ENCODE measurements at places on chromosomes 3 and 15. TPM values are rescaled to one million over a fixed set of nuclear protein-coding genes. Genes with fewer than 3 reads are reported as not detected.

DNA sequence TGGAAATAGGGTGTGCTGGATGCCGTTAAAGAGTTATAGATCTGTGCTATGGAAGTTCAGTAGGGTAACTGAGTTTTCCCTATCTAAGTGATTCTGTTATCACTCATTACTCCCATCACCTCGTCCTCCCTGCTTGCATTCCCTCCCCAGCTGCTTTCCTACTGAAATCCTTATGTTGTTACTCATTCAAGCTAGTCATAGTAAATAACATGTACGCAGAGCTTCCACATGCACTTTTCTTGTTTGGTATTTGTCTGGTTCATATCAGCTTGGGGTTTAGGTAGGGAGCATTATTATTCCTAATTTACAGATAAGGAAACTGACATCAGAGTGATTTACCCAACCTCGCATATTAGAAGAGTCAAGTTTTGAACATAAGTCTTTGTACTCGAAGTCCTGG lies 135.1 kb downstream of the HCN4 start:
- no peak overlapping the region for H3K27ac ChIP-seq
- H3K36me3 ChIP-seq = no peaks in the 10 kb centered on the region
- DNase-seq = no peak

DNA sequence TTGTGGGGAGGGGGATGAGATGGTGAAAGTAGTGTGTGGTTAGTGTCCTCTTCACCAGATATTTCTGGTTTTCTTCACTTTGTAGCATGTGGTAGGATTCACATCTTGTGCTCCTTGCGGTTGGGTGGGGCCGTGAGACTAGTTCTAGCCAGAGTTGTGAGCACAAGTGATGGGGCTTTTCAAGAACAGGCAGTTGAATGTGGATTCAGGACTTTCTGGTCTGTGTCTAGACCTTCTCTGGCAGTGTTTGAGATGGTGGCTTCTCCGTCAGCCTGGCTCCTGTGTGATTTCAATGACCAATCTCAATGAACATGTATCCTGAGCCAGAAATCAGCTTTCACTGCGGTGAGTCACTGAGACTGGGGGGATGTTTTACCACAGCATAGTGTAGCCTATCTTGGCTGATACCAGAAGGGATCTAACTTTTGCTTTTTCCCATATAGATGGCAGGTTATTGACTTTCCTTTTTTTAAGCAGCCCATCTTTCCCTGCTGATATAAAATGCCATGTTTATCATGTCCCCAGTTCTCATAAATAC lies 82.6 kb downstream of the RPLP1 start:
- H3K36me3 ChIP-seq = no peaks in the 10 kb centered on the region
- H3K4me1 ChIP-seq = no peaks in the 10 kb centered on the region
- DNase-seq = no peak
- H3K27me3 ChIP-seq = no peaks in the 10 kb centered on the region

DNA sequence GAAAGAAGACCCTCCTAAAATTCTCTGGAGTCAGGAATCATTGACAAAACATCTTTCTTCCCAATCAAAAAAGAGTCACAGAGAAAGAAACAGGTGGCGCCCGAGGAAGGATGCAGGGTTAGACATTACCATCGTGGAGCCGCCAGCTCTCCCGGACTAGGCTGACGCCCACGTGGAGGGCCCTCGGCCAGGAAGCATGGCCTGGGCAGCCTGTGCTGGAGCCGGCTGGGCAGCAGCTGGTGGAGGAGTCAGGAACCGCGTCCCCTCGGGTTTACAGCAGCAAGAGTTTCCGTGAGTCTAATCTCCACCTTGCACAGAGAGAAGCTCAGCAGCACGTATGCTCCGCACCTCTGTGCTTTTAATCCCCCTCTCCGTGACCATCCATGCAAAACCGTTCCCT lies 533.7 kb upstream of the ATP11B start:
- no peaks in the 10 kb centered on the region for H3K36me3 ChIP-seq
- H3K27ac ChIP-seq = no peak overlapping the region
- no peak for DNase-seq
- no peak overlapping the region for H3K4me3 ChIP-seq
- no peaks in the 10 kb centered on the region for H3K4me1 ChIP-seq

The MGA gene
- 25.8 TPM for total RNA-seq

DNA sequence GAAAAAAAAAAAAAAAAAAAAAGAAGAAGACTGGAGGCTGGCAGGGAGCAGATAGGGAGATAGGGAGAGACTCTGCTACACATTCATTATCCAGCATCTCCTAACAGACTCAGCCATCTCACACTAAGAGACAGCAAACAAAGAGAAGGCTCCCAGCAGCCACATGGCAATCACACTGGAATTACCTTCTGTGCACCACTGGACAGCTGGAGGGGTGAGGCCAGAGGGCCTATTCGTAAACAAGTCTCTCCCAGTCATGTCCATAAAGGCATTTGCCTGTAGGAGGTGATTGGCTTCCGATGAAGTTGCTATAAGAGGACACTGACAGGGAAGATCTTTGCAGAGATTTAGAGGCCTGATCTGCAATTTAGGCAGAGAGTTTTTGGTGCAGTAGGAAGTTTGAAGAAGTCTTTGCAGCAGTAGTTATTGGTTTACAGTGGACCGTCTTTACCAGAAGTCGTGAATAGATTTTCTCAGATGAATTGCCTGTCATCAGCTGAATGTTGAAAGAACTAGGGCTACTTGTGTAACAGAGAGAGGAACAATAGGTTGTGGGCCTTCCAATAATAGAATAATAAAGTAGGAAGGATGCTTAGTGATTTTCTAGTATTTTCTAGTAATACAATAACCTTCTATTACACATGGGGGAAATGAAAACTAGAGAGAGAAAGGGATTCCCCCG lies 89.7 kb downstream of the TP63 start:
- H3K4me1 ChIP-seq = no peaks in the 10 kb centered on the region
- H3K4me3 ChIP-seq = no peak overlapping the region
- H3K27ac ChIP-seq = no peak overlapping the region
- H3K36me3 ChIP-seq = no peaks in the 10 kb centered on the region

- H3K27ac ChIP-seq = no peak overlapping the region
- no peak overlapping the region for H3K4me3 ChIP-seq
- H3K4me1 ChIP-seq = no peaks in the 10 kb centered on the region
- H3K36me3 ChIP-seq = no peaks in the 10 kb centered on the region
- no peak for DNase-seq
- H3K27me3 ChIP-seq = peaks cover 3% of the 10 kb centered on the region
These were observed 3.4 kb upstream of the RFTN1 start for GRCh38 chr3:16516695-16517481.

GRCh38 chr3:141939759-141940158 lies 63.3 kb downstream of the ATP1B3 start:
- H3K27me3 ChIP-seq = no peaks in the 10 kb centered on the region
- H3K4me3 ChIP-seq = no peak overlapping the region
- no peak for DNase-seq
- H3K36me3 ChIP-seq = no peaks in the 10 kb centered on the region
- H3K27ac ChIP-seq = peak overlapping the region; percentile 76
- H3K4me1 ChIP-seq = peaks cover 8% of the 10 kb centered on the region

DNA sequence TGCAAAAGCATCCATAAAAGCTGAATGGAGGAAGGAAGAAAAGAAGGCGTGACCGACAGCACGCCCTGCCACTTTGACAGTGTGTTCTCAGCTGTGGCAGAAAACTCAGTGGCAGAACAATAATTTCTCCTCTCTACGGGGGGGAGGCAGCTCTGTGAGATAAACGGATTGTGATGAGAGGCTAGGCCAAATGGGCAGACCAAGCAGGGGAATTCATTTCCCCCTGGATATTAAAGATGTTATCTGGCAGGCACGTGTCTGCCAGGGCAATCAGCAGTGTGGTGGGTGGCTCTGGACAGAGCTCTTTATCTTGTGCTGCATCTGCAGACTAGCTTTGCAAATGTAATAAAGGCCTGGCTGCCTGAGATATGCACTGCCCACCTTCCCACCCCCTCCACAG lies 1.9 kb upstream of the RMDN3 start:
- no peaks in the 10 kb centered on the region for H3K4me1 ChIP-seq
- no peak for DNase-seq
- H3K27ac ChIP-seq = no peak overlapping the region
- no peak overlapping the region for H3K4me3 ChIP-seq

GRCh38 chr3:186366206-186366605 lies 4.2 kb upstream of the DGKG start:
- H3K4me3 ChIP-seq = no peak overlapping the region
- H3K36me3 ChIP-seq = no peaks in the 10 kb centered on the region
- no peak for DNase-seq
- peaks cover 18% of the 10 kb centered on the region for H3K27me3 ChIP-seq

- no peaks in the 10 kb centered on the region for H3K27me3 ChIP-seq
- H3K4me1 ChIP-seq = no peaks in the 10 kb centered on the region
- no peak overlapping the region for H3K27ac ChIP-seq
- H3K36me3 ChIP-seq = no peaks in the 10 kb centered on the region
These were observed 139.1 kb upstream of the LRIG1 start for GRCh38 chr3:66639809-66640356.

The XIRP1 gene
- not detected for total RNA-seq

- no peaks in the 10 kb centered on the region for H3K4me1 ChIP-seq
- no peak overlapping the region for H3K4me3 ChIP-seq
- DNase-seq = no peak
- no peaks in the 10 kb centered on the region for H3K36me3 ChIP-seq
- H3K27ac ChIP-seq = no peak overlapping the region
- H3K27me3 ChIP-seq = no peaks in the 10 kb centered on the region
These were observed 499.0 kb downstream of the PYDC2 start for GRCh38 chr3:191959876-191960413.

GRCh38 chr3:30750967-30751366 lies 143.5 kb downstream of the GADL1 start:
- H3K4me3 ChIP-seq = no peak overlapping the region
- no peaks in the 10 kb centered on the region for H3K27me3 ChIP-seq
- no peaks in the 10 kb centered on the region for H3K4me1 ChIP-seq
- H3K27ac ChIP-seq = no peak overlapping the region

The IGDCC3 gene
- total RNA-seq = 0.12 TPM

The MYZAP gene
- total RNA-seq = 11.7 TPM

DNA sequence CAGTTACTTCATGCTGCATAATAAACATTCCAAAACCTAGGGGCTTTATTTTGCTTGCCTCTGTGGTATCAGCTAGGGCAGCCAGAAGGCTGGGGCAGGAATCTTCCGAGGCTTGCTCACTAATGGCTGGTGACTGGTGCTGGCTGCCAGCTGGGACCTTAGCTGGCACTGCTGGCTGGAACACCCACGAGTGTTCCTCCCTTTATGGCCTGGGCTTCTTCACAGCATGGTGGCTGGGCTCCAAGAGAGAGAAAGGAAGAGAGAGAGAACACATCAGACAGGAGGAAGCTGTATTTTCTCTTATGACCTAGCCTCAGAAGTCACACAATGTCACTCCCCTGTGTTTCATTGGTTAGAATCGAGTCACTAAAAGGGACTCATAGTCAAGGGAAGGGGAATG lies 23.9 kb upstream of the CDCP1 start:
- no peak overlapping the region for H3K27ac ChIP-seq
- H3K4me3 ChIP-seq = no peak overlapping the region
- DNase-seq = no peak
- no peaks in the 10 kb centered on the region for H3K36me3 ChIP-seq
- H3K27me3 ChIP-seq = no peaks in the 10 kb centered on the region
- peaks cover 9% of the 10 kb centered on the region for H3K4me1 ChIP-seq

The CPN2 gene
- total RNA-seq = 0.15 TPM

DNA sequence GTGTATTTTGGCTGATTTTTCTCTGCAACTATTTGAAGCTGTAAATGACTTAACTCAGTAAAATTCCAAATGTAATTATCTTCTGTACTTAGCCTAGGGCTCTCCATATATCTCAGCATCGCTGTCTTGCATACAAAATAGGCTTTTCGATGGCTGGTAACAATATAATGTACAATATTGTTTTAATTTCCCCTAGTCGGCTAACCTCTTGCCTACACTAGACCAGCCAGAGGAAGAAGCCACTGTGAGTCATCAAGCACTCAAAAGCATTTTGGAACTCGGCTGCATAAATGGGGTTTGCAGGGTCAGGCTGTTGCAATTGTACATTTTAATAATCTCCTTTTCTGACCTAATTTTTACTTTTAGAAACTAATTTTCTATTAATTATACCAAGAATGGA lies 583.8 kb downstream of the FOXP1 start:
- no peak overlapping the region for H3K4me3 ChIP-seq
- DNase-seq = no peak
- H3K27ac ChIP-seq = no peak overlapping the region
- no peaks in the 10 kb centered on the region for H3K36me3 ChIP-seq
- H3K4me1 ChIP-seq = no peaks in the 10 kb centered on the region
- H3K27me3 ChIP-seq = no peaks in the 10 kb centered on the region

DNA sequence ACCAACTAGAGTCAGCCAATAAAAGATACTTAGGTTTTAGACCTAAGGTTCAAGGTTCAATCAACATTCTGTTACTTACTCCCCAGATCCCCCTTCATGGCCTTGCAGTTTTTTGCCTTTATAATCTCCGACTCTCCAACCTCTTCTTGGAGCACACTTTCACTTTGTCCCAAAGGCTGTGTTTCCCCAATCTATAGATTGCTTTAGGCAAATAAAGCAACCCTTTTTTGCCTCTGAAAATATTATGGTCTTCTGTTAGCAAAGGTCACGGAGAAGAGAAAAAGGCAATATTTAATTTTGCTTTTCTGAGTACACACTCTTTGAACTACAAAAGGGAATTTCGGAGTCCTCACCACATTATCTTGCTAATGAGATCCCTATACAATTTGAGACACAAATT lies 268.1 kb downstream of the PLOD2 start:
- H3K4me1 ChIP-seq = no peaks in the 10 kb centered on the region
- no peaks in the 10 kb centered on the region for H3K36me3 ChIP-seq
- no peaks in the 10 kb centered on the region for H3K27me3 ChIP-seq
- H3K27ac ChIP-seq = no peak overlapping the region
- H3K4me3 ChIP-seq = no peak overlapping the region

The KBTBD13 gene
- not detected for total RNA-seq

- no peaks in the 10 kb centered on the region for H3K4me1 ChIP-seq
- H3K27ac ChIP-seq = no peak overlapping the region
- no peak overlapping the region for H3K4me3 ChIP-seq
- H3K36me3 ChIP-seq = no peaks in the 10 kb centered on the region
- H3K27me3 ChIP-seq = no peaks in the 10 kb centered on the region
These were observed 988.0 kb downstream of the SQOR start for GRCh38 chr15:46622851-46623250.

GRCh38 chr3:15520804-15521572 lies 518 bp downstream of the COLQ start:
- H3K4me1 ChIP-seq = no peaks in the 10 kb centered on the region
- no peaks in the 10 kb centered on the region for H3K36me3 ChIP-seq
- H3K4me3 ChIP-seq = no peak overlapping the region
- no peaks in the 10 kb centered on the region for H3K27me3 ChIP-seq
- H3K27ac ChIP-seq = no peak overlapping the region

DNA sequence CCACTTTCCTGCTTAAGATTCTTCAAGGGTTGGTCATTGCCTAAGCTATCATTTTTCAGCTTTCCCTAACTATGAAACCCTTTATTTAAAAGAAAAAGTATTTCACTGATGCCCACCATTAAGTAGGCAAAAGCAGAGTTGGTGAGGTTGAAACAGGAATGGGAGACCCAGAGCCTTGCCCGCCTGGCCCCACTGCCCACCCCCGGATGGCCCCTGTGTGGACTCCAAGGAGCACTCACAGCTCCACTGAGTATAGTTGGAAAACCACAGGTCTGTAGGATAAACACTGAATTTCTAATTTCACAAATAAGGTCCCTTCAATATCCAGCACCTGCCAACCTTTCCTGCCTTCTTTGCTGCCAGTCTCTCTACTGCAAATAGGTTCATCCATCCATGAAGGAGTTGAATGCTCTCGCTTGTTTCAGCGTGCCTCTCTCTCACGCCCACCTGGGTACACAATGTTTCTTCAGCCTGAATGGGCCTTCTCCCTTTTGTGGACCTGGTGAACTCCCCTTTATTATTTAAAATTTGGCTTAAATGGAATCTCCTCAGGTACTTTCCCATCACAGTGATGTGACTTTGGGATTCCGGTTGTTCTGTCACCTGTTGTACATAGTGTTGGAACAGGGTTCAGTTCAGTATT lies 8.7 kb upstream of the ACAP2 start:
- no peak overlapping the region for H3K27ac ChIP-seq
- no peaks in the 10 kb centered on the region for H3K27me3 ChIP-seq
- no peaks in the 10 kb centered on the region for H3K4me1 ChIP-seq
- H3K4me3 ChIP-seq = no peak overlapping the region
- no peaks in the 10 kb centered on the region for H3K36me3 ChIP-seq
- DNase-seq = no peak

Data from colonic mucosa (tissue), 4 donors.